ENCODE measurements at places on chromosomes 6 and 20.
A peak's percentile ranks its signal among the peaks of the same experiment; 100 is the strongest.

DNA sequence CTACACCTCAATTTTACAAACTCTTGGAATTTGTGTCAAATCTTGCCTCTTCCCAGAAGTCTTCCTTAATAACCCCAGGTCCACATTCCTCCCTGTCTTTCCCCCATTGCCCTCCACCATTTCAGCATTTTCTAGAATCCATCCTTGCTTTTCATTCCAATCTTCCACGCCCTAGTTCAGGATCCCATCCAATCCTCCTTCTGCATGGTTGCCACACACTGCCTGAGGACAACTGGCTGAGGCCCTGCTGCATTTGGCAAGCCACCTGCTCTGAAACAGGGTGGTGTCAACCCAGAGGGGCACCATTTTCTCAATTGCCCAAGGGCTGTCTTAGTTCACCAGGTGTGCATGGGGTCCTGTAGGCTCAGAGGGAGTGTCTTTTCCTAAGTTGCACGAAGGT lies 37.9 kb upstream of the RFPL4B start:
- DNase-seq = no peak

DNA sequence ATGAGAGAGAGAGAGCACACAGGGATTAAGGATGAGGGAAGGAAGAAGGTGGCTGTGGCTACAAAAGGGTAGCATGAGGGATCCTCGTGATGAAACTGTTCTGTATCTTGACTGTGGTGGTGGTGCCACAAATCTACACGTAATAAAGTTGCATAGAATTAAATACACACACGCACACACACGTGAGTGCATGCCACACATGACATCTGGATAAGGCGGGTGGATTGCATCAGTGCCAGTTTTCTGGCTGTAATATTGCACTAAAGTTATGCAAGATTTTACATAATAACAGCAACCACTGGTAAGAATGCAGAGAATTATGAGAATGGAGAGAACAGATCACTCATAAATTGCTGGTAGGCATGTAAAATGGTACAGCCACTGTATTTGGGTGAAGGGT lies 16.9 kb upstream of the STK35 start:
- no peak for DNase-seq

DNA sequence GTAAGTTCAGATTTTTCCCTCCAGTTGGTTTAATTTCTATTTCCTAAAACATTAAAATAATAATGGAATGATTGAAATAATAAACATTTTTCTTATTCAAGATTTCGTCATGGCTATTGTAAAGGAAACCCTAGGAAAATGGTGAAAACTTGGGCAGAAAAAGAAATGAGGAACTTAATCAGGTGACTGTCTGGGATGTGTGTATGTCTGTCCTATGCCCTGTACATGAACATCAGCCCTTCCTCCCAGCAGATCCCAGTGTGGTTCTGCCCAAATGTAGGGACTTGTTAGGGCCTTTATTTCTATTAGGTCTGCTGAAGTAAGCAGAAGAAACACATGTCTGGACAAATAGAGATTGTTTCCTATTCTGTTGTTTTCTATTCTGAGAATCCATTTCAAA lies 13.1 kb downstream of the RIOK1 start:
- no peak for DNase-seq

GRCh38 chr6:113920663-113921267 lies 50.2 kb downstream of the HDAC2 start:
- peak; percentile 53 for DNase-seq

DNA sequence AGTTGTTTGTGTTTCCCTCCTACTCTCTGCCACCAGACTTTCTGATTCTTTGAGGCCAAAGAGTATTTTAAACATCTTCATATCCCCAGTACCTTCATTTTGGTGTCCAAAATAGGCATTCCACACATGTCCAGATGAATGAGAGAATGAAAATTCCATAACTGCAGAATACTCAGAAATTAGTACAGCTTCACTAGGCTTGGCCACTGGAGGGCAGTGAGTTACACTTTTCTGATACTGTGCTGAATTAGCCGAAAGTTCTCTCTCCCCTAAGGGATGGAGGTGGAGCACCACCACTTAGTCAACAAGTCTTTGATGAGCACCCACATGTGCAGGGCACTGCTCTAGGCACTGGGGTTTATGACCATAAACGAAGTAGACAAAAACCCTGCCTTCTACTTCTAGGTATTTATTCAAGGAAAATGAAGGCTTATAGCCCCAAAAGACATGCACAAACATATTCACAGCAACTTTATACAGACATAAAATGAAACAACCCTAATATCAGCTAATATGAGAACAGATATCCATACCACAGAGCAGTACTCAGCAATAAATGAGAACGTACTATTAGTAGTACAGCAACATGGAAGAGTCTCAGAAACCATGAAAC lies 46.1 kb upstream of the TMEM217 start:
- DNase-seq = peak; percentile 87

DNA sequence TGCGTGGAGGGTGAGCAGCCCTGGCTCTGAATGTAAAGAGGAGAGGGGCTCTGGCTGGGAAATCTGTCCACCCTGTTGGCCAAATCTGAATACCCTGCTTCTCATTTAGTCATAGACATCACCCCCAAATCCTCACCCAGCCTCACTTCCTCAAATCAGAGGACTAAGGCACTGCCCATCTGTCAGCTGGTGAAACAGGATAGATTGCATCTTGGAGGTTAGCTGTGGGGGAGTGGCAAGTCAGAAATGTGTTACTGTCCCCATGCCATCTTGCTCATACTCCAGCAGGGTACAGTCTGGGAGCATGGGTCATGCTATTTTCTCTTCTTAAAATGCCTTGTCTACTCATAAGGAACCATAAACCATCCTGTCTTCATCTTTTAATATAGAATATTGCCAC lies 9.5 kb upstream of the DTNBP1 start:
- peak; percentile 12 for DNase-seq

- peak; percentile 53 for DNase-seq
Measured at GRCh38 chr20:1266167-1266973, at the start of gene SNPH. Gene SNPH, plus strand, starts transcription at chr20:1266294. Its CDS starts 29,946 bp downstream, at chr20:1296240.

DNA sequence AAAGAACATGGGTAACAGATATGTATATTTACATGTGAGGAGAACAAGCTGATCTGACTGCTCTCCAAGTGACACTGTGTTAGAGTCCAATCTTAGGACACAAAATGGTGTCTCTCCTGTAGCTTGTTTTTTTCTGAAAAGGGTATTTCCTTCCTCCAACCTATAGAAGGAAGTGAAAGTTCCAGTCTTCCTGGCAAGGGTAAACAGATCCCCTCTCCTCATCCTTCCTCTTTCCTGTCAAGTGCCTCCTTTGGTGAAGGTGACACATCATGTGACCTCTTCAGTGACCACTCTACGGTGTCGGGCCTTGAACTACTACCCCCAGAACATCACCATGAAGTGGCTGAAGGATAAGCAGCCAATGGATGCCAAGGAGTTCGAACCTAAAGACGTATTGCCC lies 5.2 kb downstream of the HFE start:
- DNase-seq = no peak

GRCh38 chr20:33475381-33476152 lies 14.3 kb upstream of the CBFA2T2 start:
- no peak for DNase-seq
